ENCODE measurements at places on chromosomes 11 and 22.

DNA sequence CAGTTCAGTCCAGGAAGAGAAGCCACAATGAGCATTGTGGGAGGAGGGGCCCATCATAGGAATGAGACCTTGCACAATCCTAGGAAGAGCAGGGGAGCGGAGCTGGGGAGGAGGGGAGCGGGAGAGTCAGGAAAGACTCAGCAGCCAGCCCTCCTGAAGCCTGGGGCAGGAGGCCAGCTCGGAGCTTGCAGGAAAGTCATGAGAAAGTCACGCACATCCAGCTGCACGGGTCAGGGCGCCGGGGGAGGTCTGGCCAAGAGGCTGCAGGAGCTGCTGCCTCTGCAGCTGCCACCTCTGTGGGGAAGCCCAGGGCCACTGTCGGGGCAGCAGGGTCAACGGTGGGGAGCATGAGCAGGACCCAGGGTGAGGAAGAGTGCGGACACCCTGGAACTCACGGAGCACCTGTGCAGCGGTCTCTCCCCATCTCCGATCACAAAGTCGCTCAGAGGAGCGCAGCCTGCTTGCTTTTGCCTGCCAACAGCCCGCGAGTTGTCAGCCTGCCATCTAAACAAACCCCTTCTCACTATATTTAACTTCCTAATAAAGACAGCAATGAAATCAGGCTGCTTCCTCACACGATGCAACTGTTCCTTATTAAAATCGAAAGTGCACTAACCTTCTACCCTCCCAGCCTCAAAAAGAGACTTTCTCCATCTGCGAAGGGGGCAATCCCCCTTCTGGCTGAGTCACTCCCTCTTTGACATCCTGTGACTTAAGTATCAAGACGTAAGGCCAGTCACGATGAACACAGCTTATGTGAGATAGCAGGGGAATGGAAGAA lies 52.9 kb upstream of the RTL6 start:
- DNase-seq, result no peak

DNA sequence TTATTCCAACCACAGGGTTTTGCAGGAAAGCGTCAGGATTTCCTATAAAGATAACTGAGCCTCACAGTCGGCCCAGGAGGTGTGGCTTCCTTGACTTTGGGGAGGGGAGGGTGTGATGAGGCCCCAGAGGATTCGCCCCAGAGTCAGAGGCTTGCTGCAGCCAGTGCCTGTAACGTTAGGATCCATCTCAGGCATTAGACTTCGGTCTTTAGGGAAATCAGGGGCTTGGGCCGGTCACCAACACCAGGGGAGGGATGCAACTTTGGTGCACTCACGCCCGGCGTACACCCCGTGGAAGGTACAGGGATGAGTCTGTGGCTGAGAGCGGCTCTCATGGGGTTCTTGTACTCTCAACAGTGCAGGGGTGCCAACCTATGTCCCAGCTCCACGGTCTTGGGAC lies 5.7 kb upstream of the ANO1 start:
- no peak for DNase-seq

DNA sequence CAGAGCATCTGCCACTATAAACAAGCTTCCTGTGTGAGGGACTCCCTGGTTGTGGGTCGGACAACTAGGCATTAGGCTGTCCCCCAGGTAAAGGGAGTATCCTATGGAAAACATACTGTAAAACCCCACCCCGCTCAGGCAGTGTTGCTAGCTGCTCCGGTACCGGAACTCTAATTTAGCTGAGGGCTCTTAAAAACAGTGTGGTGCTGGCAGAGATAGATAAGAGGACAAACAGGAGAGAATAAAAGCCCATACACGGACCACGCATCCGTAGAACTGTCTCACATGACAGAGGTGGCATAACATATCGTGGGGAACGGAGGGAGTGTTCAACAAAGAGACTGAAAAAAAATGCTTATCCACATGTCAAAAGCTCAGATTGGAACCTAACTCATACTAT lies 3.4 kb upstream of the MOGAT2 start:
- no peak for DNase-seq

DNA sequence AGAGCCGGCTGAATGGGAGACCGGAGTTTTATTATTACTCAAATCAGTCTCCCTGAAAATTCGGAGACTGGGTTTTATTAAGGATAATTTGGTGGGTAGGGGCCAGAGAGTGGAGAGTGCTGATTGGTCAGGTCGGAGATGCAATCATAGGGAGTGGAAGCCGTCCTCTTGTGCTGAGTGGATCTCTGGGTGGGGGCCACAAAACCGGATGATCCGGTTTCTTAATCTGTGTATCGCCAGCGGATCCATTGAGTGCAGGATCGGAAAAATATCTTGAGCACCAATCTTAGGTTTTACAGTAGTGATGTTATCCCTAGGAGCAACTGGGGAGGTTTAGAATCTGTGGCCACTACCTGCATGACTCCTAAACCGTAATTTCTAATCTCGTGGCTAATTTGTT lies 886 bp upstream of the NIPSNAP1 start:
- peak; percentile 23 for DNase-seq

- no peak for DNase-seq
Measured at GRCh38 chr11:133716602-133717001, 128.7 kb downstream of the SPATA19 start.

GRCh38 chr11:59218893-59219292 lies 6.2 kb upstream of the MPEG1 start:
- no peak for DNase-seq

GRCh38 chr11:119497717-119498116 lies 74.7 kb upstream of the THY1 start:
- DNase-seq, result no peak

DNA sequence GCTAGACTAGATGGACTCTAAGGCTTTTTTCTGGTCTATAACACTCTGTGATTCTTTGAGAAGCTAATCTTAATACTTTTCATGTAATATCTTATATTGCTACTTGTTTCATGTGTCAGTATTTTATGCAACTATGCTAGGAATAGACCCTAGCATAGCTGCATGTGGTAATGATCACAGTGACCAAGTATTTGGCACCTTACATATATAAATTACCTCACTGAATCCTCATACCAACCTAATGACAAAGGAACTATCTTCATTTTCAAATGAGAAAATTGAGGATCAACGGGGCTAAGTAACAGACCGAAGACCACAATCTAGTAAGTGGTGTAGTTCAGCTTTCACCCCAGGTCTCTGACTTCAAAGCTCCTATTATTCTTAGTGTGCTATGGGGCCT lies 327.3 kb upstream of the PITPNB start:
- DNase-seq, result no peak

- no peak for DNase-seq
Measured at GRCh38 chr11:99565333-99565732, 544.6 kb downstream of the CNTN5 start.

DNA sequence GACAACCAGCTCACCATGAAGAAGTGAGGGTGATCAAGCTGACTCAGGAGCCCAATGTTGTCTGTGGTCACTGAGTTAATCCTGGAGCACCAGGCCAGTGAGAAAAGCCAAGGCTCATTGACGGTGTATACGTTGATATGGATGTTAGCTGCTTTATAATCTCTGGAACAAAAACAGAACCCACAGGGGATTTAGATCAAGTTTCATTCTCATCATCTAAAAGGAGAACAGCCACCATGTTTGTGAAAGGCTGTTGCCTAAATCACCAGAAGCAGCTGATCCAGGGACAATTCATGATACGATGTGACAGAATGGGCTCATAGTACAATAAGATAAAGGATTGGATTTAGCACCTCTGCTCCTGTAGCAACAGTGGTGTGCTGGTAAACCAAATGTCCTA lies 68.5 kb downstream of the GDPD4 start:
- no peak for DNase-seq

- no peak for DNase-seq
Measured at GRCh38 chr11:110311783-110312579, 15.6 kb upstream of the RDX start.

- no peak for DNase-seq
Measured at GRCh38 chr11:16098526-16099205, 257.7 kb downstream of the SOX6 start.

- DNase-seq, result no peak
Measured at GRCh38 chr11:27697679-27698275, 2.5 kb downstream of the BDNF start.

DNA sequence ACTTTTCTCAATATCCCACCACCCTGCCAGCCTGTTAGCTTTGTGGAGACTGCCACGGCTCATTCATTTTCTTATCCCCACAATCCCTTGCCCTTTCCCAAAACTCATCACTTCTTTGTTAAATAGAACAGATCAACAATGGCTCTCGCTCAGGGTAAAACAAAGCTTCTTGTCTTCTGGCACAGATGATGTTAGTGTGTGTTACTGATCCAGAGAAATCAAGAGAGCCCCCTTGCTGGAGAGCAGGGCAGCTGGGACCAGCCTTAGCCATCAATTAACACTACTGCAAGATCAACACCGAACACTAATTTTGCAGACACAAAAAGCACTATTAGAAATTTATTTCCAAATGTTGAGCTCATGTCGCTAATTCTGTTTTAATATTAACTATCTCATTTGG lies 420.9 kb downstream of the TENM4 start:
- DNase-seq, result no peak

DNA sequence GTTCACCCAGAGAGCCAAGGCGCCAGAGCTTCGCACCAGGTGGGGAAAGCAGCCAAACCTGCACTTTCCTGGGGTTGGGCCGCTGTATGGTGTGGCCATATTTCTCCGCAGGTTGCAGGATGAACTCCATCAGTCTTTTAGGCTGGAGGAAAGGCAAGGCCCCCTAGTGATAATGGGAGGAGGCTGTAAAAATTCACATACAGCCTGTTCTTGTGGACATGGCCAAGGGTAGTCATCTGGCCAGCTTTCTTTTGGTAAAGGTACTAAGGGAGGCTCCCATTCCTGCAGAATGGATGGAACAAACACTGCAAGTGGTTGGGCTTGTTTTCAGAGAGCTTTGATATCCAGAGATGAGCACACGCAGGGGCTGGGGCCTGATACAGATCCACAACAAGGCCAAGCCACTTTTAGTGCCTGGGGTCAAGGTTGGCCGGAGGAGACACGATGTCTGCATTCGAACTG lies 29.6 kb downstream of the C22orf31 start:
- no peak for DNase-seq

- DNase-seq, result no peak
Measured at GRCh38 chr11:834371-835316, 1.9 kb downstream of the CD151 start.

GRCh38 chr11:69250186-69251056 lies 43.5 kb upstream of the MYEOV start:
- no peak for DNase-seq

DNA sequence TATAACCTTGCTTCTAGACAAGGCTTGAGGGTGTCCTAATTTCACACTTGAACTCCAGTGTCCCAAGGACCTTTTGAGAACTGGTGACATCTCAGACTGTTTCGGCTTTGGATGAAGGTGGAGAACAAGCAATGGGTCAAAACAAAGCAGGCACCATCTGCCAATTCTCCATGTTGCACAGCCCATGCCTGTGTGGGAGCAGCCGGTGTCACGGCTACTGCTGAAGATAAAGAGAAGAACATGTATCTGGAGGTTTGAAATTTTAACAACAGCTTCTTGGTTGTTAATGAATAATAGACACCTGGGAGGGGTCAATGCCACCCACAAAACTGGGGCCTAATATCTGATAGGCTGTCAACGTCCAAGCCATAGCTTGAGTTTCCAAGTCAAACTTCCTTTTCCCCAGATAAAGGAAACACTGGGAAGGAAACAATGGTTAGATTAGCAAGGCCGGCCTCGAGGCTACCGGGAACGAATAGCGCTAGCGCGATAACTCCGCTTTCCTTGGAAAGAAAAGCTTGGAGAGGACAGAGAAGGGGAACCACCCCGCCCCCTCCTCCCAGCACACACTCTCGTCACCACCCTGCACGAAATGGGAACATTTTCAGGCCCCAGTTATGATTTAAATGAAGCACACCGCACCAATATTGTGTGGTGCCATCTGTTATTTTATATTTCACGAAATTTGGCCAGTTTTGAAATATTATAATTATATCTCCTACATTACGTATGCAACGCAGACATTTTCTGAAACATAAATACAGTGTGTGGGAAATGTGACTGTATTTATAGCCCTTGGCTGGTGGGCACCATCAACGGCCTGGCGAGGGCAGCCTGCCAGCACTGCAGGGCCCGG lies 21.8 kb upstream of the OPCML start:
- no peak for DNase-seq

DNA sequence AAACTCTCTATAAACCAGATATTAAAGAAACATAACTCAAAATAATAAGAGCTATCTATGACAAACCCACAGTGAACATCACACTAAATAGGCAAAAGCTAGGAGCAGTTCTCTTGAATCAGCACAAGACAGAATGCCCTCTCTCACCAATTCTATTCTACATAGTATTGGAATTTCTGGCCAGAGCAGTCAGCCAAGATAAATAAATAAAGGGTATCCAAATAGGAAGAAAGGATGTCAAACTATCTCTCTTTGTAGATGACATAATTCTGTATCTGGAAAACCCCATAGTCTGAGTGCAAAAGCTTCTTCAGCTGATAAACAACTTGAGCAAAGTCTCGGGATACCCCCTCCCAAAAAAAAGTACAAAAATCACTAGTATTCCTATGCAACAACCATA lies 359.8 kb downstream of the LRRC4C start:
- DNase-seq, result no peak

DNA sequence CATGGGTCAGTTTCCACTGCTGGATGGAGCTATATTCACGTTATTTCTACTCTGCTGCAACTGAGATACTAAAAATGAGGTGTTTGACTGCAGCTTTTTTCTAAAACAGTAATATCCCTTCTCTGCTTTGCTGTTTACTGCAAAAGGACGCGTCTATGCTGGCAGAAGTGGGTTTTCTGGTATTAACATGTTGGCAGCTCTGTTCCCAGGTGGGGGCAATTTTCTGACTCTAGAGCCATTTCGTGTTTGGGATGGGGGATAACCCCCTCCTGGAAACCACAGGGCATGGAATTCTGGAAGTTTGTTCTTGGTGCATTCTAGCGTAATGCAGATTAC lies 4.9 kb downstream of the GRK2 start:
- no peak for DNase-seq

- DNase-seq, result no peak
Measured at GRCh38 chr22:39712751-39713525, 142.4 kb downstream of the CACNA1I start.

DNA sequence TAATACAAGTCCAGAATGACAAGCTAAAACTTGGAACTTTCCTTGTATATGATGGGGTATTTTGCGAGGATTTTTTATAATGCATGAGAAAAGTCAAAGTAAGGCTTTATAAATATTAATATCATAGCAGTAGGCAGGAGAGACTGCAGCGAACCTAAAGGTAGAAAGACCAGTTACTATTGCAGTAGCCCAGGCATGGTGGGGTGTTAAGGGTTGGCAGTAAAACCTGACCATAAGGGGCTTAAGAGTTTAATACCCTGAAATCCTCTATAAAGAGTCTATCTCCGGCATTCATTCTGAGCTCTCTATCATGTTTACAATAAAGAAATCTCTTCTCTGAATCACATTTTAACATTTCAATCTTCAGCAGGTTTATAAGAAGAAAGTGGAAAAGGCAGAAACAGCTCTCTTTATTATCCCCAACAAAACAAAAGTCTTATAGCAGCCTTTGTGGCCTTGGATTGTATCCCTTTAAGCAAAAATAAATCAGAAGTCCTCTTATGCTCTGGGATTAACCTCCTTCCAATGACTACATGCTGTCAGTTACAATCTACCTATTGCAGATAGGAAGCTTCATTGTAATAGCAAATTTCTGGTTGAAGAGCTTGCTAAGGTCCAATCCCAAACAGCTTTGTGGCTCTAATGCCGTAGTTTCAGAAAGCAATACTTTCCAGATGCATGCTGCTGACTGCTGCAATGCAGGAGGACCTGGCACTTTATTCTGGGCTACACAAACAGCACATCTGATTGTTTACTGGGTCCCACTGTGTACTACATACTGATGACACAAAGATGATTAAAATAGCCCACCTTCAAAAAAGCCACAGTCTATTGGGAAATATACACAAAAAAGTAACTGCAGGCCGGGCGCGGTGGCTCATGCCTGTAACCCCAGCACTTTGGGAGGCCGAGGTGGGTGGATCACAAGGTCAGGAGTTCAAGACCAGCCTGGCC lies 45.8 kb downstream of the SIK3 start:
- DNase-seq, result no peak
